ENCODE measurements at places on chromosomes 16 and 17.

DNA sequence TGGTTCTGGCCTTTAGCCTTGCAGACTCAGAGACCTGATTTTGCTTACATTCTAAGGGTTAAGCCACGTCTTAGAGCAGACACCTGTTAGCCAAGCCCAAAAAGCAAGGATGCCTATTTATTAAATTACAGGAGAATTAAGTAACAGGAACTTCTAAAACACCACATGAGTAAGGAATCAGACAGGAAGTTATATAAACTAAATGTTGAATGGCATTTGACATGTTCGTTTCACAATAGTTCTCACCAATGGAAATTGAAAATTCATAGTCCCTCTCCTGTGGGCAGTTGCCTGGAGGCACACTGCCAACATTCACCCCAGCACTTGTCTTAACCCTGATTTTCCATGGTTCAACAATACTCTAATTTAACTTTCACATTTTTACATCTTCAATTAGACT lies 9.0 kb downstream of the KRTAP9-7 start:
- no peak for DNase-seq

DNA sequence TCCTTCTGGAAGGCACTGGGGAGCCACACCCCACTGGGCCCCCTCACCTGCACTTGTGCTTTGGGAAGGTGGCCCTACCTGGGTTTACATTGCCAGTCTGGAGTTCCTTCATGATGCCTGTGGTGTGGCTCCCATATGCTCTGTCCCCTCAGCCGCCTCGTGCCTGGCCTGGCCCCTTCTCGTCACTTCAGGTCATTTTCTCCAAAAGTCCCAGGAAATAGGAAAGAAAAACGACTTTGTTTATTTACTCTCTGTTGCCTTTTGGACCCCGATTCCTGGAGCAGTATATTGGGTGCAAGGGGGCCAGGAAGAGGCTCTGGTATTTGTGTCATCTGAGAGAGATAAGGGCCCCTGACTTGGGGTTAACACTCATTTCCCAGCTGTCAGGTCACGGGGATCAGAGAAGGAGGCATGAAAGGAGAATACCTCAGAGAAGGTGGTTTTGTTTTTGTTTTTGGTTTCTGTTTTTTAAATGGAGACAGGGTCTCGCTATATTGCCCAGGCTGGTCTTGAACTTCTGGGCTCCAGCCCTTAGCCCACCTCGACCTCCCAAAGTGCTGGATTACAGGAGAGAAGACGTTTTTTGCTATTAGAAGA lies 4.7 kb downstream of the SOCS3 start:
- DNase-seq, result no peak

DNA sequence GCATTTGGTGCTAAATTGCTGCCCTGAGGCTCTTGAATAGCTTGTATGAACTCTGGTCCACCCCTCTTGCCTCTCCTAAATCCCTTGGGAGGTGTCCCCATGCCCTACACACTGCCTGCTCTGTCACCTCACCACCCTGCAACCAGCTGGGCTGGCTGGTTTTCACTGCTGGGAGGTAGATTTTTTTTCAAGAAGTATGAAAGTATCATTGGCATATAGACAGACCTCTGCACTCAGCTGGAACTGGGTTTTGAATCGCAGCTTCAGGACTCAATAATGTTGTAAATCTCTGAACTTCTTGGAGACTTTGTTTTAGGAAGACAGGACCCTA lies 184.9 kb downstream of the MSI2 start:
- DNase-seq, result no peak

DNA sequence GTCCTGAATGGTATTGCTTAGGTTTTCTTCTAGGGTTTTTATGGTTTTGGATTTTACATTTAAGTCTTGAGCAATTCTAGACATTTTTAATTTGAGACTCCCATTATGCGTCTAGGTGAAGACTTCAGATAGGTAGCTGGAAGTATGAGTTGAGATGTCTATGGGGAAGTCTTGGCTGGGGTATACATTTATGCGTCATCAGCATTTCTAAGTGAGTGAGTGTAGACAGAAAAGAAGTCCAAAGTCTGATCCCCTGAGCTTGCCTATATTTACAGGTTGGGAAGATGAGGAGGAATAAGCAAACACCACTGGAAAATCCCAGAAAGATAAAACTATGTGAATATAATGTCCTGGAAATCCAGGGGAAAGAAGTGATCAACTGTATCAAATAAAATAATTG lies 68.9 kb downstream of the KCNJ2 start:
- DNase-seq, result no peak

GRCh38 chr16:19890901-19891300 lies 6.3 kb upstream of the GPRC5B start:
- no peak for DNase-seq

DNA sequence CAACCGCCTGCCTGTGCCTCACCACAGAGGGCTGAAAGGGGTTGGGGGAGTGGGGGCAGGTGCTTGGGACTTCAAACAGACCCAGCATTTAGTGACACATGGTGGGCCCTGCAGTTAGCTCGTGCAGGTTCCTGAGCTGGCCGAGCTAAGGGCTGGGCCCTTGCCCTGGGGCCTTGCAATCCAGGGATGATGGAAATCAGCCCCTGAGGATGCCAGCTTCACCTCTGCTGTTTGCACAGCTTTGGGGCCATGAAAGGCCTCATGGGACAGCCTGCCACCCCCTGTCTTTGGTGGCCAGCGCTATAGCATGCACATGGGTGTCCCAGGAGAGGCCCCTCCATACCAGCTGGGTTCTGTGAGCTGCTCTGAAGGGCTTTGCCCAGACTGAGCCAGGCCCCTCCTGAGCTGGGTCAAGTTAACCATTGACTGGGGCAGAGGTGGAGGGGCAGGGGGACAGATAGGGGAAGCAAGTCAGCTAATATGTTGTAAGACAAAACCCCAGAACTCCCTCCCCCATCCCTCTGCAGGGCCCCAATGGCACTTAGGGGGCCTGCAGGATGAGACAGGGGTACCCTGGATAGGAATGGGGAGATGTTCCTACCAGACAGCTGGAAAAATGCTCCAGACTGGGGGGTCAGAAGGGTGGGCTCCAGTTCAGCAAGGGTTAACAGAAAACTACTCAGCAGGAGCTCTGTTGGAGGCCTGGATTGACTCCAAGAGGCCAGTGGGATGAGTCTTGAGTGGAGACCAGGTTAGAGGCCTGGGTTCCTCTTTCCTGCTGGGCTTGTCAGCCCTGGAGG lies 692 bp downstream of the PRR15L start:
- DNase-seq, result no peak

- no peak for DNase-seq
Measured at GRCh38 chr16:56525236-56525635, 5.4 kb upstream of the BBS2 start.
